Airway epithelial cell (primary cell): ENCODE measurements at places on chromosomes 1 and 21. TPM values are rescaled to one million over a fixed set of nuclear protein-coding genes. Genes with fewer than 3 reads are reported as not detected.

The HCRTR1 gene
- total RNA-seq: not detected in 2 replicates

The SLC6A9 gene
- total RNA-seq: 1.9 and 4.5 TPM in 2 replicates

The FAM72C gene
- total RNA-seq: 2.9 and 6.9 TPM in 2 replicates

The OR2T3 gene
- not detected in 2 replicates for total RNA-seq

The TSPEAR gene
- not detected in 2 replicates for total RNA-seq

The ARHGEF10L gene
- 16.5 and 19.6 TPM in 2 replicates for total RNA-seq

The FCRL4 gene
- total RNA-seq: not detected in 2 replicates
